ENCODE measurements at places on chromosomes 3 and 15.
A peak's percentile ranks its signal among the peaks of the same experiment; 100 is the strongest.

- DNase-seq = peak; percentile 17
These were observed 106.0 kb downstream of the MEX3B start for GRCh38 chr15:81939604-81940440.

- no peak for DNase-seq
These were observed 98.0 kb downstream of the KCNAB1 start for GRCh38 chr3:156218353-156218744.

DNA sequence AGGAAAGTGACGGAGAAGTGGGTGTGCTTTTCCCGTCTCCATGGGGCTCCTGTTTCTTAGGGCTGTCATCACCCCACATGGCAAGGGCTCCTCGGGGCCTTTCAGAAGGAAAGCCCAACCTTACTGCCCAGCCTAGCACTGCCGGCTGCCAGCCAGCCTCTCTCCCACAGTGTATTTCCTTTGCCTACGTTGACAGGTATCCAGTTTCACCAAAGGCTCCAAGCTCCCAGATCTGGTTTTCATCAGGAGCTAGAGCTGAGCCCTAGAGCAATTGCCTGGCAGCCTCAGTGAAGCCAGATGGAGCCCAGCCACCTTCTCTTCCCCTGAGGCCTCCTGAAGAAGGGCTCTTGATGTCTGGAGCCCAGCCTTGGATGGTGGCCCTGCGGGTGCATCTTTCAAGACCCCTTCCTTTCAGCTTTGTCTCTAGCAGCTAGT, 20.2 kb downstream of the CRABP1 start:
- no peak for DNase-seq

- no peak for DNase-seq
These were observed 74.0 kb downstream of the MCF2L2 start for GRCh38 chr3:183354325-183354831.

DNA sequence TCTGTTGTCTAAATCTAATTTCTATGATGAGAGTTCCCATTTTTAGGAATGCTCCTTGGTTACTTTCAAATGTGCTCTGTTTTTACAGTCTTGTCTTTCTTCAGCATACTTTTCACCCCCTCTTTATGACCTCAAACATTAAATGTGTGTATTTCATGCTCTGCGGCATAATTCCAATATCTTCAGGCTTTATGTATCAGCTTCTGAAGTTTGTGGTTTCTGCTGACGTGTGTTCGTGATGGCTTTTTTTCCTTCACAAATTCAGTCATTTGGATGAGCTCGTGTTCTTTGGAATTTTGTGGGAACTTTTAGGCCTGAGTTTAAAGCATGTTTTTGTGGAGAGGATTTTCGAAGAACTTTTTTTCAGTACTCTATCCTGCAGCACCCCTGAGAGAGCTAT, 97.7 kb upstream of the CHRNA7 start:
- DNase-seq = no peak
